SJSA1 (cell line): ENCODE measurements at places on chromosomes 7 and 10. TPM values are rescaled to one million over a fixed set of nuclear protein-coding genes. Genes with fewer than 3 reads are reported as not detected.
A peak's percentile ranks its signal among the peaks of the same experiment; 100 is the strongest.

Gene LIPK
- not detected in 2 replicates for total RNA-seq

Gene HHEX
- 17.3 and 17.7 TPM in 2 replicates for total RNA-seq

Gene MDFIC
- total RNA-seq, result 43.5 and 65.0 TPM in 2 replicates

Gene SPDYE16
- total RNA-seq, result not detected in 2 replicates

Gene IRF5
- total RNA-seq, result 0.08 TPM in 1 of 2 replicates, not detected in the other

Gene SPRN
- total RNA-seq, result not detected in 2 replicates

DNA sequence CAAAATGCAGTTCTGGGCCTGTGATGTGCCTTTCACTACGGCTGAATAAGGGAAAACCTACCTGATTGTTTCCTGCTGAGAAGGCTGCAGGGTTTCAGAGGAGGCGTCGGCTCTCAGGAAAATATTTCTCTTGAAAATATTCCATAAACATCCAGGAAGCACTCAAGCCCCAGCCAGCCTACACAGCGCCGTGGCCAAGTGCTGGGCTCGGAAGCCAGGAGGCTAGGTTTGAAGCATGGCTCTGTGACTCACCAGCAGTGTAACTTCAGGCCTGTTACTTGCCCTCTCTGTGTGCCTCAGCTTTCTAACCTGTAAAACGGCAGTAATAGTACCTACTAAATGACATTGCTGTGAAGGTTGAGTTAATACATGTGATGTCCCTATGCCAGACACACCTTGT lies 399.1 kb downstream of the GATA3 start:
- no peak for DNase-seq

- DNase-seq, result no peak
These were observed 146.3 kb upstream of the SP8 start for GRCh38 chr7:20932785-20933527.

- no peak for DNase-seq
These were observed 135.4 kb upstream of the PRPS1L1 start for GRCh38 chr7:18163091-18163490.

DNA sequence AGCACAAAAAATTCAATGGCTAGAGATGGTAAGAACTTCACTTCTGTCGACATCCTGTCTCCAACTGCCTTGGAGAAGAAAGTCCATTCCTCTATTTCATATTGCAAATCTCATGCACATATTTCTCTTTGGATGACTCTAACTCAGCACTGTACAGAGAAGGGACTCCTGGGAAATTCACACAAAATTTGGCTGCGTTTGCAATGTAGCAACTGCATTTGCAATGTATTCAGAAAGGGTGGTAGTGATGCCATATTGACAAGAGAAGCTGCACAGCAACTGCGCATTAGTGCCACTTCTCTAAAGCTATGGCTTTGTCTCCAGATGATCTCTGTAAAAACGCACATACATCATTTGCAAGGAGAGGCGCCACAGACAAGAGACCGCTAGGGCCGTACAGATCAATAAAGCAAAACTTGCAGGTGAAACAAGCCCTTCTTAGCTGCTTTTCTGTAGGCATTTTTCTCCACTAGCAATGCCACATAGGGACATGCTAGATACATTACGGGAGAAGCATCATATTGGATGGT lies 389.5 kb downstream of the TCERG1L start:
- DNase-seq, result peak; percentile 18

GRCh38 chr7:37212556-37212955 lies 236.1 kb downstream of the ELMO1 start:
- no peak for DNase-seq

DNA sequence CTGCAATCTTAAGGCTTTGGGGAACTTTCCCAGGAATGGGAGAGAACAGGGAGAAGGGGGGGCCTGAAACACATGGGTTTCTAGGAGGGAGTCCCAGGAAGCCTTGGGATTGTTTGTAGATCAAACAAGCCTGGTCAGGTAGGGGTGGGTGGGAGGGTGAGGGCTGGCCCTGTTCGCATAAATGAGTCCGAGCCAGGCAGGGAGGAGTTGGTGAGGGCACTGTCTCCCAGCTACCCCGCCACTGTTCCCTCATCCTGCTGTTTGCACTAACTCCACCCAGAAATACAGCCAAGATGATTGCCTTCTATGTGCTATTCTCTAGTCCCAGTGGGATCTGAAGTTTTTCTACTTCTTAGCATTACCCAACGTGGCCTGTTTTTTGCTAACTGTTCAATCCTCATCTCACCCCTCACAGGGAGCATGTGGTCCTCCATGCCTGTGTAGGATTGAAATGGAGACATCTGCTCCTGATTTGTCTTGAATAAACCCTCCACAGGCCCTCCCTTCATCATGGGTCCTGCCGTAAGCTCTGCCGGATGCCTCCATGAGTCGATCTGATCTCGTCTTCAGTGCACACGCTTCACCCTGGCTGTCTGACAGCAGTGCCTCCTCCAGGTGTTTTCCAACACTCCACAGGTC lies 257.0 kb downstream of the COBL start:
- no peak for DNase-seq

GRCh38 chr10:101858723-101859500 lies 15.3 kb upstream of the KCNIP2 start:
- no peak for DNase-seq

- DNase-seq, result no peak
These were observed 28.4 kb downstream of the PFKFB3 start for GRCh38 chr10:6231146-6231545.

DNA sequence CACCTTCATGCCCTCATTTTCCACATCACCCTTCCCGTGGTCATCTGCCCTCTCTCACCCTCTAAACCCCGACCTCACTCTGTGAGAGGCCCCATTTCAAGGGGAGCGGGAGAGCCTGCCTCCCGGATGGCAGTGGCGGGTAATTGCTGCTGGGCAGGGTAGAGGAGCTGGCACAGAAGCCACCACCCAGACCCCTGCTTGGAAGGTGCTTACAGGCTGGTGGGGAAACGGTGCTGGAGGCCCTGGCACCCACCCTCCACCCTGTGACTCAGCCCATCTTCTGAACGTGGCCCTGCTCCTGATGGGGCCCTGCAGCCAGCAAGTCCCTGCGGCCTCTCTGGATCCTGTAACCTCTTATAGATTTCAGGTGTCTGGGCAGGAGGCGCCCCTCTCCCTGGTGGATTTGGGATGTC lies 10.6 kb upstream of the PWWP2B start:
- no peak for DNase-seq

- DNase-seq, result no peak
These were observed 44.9 kb downstream of the MYPN start for GRCh38 chr10:68154211-68154497.

- DNase-seq, result no peak
These were observed 15.6 kb downstream of the SMURF1 start for GRCh38 chr7:99128076-99128950.

GRCh38 chr10:22605168-22605567 lies 109.2 kb downstream of the PIP4K2A start:
- no peak for DNase-seq

GRCh38 chr7:102188746-102189145 lies 97.9 kb upstream of the SH2B2 start:
- DNase-seq, result no peak

DNA sequence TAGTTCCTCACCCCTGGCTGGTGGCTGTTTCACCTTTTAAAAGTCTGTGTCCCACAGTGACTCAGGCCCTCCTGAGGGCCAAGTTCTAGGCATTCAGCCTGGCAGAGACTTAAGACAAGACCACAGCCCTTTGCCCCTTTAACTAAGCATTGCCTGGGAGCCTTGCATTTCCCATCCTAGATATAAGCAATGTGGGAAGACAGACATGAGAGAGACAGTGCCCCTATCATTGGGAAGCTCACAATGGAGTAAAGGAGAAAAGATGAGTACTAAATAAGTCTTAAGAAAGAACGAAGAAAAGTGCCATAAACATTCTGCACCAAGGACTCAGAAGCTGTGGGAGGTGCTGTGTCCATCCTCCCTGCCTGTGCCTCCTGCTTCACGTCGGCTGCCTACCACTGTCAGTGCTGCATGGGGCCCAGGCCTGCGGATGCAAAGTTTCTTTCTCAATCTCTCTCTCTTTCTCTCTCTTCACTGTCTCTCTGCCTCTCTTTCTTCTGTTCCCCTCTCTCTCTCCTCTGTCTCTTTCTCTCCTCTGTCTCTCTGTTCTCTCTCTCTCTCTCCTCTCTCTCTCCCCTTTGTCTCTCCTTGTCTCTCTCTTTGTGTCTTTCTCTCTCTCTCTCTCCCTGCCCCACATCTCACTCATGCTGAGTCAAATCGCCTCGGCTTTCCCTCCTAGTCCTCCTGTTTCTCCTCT lies 21.5 kb downstream of the GPRIN2 start:
- peak; percentile 56 for DNase-seq

DNA sequence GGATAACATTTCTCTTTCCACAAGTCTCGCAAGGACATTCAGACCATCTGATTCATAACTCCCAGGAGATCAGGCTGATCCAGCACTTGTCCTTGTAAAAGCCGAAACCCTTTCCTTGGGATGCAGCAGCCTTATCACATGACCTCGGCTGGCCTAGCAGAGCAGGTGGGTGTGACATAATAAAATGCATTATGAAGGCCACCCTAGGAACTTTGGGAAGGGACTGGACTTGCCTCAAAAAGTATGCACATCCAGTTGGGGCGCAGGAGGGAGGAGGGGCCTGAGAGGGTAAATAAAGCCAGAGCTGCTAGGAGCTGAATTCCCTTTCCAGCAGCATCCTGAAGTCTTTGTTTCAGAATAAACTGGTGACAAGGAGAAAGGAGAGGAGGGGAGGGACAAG lies 260.8 kb downstream of the SNX13 start:
- no peak for DNase-seq

- DNase-seq, result no peak
These were observed 41.8 kb upstream of the FMC1 start for GRCh38 chr7:139299296-139299695.

GRCh38 chr10:6020826-6021225 lies 41.3 kb downstream of the IL2RA start:
- peak; percentile 37 for DNase-seq

DNA sequence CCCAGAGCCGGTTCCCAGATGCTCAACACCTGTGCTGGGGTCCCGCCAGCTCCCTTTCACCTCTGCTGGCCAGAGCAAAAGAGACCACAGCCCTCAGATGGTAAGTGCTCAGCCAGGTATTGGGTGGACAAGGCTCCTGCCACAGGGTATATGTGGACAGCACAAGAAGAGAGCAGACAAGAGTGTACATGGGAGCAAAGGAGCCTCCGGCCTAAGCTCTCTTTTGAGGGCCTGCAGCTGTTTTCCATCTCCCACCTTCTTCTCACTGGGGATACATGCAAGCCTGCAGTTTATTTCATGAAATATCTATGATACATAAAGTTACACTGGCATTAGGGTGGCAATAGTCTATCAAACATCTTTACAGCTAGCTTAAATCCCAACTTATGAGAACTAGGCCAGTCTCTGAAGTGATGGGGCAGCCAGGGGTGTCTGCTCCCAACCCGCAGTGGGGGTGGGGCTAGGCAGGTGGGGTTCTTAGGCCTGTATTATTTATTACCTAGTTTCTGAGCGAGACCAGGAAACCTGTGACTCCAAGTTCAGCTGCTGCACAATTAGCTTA lies 50.4 kb upstream of the DDC start:
- DNase-seq, result no peak

- no peak for DNase-seq
These were observed at the start of gene DGKI for GRCh38 chr7:137846827-137847567. DGKI (minus strand) TSS chr7:137846974.

GRCh38 chr7:149196151-149196704 lies 882 bp downstream of the ZNF282 start:
- peak; percentile 38 for DNase-seq

DNA sequence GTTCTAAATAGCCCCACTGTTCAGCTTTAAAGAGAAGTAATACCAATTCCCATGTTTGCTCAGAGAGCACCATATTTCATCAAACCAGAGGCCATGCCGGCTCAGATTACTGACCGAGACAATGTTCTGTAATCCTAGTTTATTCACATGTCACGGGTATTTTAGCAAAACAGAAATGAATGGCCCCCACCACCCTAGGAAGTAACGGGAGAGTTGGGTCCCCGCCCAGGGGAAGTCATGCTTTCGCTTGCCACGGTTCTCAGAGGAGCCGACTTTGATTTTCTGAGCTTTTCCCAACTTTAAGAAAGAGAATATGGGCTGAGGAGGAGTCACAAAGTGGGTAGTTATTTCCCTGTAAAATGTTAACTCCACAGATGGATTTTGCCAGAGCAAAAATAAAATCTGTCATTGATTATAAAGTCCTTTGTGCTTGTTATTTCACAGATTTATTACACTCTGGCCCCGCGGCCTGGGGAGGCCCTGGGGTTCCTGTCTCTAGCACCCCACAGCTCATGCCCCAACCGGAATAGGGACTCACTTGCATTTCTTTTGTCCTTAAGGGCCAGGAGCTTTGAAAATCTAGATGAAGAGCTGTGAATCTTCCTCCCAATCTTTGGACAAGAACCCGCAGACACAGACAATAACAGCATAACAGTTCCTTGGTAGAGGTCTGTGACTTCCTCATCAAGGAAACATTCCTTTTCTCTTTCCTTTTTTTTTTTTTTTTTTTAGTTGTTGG lies 3.7 kb upstream of the GDF10 start:
- DNase-seq, result no peak

GRCh38 chr7:100044718-100045117 lies 4.9 kb upstream of the ZSCAN21 start:
- no peak for DNase-seq

- no peak for DNase-seq
These were observed 83.8 kb downstream of the CPEB3 start for GRCh38 chr10:92207061-92207460.

- DNase-seq, result no peak
These were observed 454.2 kb upstream of the KLF6 start for GRCh38 chr10:4239186-4239585.

DNA sequence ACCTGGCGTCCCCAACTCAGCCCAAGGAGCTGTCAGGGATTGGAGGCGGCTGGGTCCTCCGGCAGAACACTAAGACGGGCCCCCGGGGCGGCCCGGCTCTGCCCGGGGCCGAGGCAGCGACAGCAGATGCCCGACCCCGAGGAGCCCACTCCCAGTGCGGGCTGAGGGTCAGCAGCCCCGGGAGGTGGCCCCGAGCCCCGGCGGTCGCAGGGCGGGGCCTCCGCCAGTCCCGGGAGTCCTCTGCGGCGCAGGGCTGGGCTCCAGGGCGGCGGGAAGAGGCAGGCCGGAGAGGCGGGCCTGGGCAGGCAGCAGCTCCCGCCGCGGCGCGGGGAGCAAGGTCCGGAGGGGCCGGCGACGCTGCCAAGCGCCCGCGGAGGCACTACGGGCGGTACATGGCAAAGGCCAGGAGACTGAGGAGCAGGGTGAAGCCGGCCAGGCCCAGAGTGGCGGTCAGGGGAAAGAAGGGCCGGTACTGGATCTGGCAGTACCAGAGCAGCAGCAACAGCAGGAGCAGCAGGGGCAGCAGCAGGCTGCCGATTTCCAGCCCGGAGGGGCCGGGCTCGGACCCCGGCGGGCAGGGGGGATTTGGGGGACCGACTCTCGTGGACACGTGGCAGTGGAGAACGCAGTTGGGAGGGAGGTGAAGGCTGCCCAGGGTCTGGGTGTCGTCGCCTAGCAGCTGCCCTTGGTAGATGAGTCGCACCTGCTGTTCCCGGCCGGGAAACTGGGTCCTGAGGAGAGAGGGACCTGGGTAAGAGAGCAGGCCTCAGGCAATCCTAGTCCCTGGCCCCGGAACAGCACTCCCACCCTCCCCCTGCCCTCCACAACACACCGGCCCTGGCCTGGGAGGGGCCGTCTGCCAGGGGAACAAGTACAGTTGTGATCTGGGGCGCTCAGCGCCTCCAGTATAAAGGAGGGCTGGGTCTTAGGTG lies 827 bp upstream of the FASTK start:
- no peak for DNase-seq
